ENCODE measurements at places on chromosomes 16 and 17.

- no peak for DNase-seq
These were observed 89.4 kb downstream of the CHD9NB start for GRCh38 chr16:52963212-52963854.

DNA sequence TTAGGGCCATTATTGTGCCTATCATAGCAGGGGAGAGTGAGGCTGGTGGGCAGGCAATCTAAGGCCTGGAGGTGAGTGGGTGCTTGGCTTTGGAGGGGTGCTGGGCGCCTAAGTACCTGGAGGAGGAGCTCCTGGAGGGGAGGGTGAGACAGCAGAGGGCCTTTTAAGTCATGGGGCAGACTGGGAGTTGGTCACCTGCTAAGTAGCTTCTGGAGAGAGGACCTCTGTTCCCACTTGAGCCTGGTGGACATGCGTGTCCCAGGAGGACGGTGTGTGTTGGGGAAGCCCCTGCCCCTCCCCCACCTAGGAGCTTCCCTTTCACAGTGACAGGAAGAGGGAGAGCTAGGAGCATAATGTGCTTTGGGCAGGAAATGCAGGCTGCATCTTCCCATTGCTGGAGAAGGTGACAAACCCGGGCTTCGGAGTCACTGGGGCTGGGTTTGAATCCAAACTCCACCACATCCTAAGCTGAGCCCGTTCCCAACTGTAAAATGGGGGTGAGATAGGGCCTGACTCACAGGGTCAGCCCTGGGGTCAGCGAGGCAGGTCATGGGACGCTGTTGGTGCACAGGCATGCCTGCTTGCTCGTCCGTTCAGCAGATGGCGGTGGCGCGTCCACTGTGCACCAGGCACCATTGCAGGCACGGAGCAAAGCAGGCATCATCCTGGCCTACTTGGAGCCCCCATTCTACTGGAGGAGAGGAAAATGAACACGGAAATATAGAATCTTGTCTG is 37.9 kb downstream of the CMIP start:
- no peak for DNase-seq

DNA sequence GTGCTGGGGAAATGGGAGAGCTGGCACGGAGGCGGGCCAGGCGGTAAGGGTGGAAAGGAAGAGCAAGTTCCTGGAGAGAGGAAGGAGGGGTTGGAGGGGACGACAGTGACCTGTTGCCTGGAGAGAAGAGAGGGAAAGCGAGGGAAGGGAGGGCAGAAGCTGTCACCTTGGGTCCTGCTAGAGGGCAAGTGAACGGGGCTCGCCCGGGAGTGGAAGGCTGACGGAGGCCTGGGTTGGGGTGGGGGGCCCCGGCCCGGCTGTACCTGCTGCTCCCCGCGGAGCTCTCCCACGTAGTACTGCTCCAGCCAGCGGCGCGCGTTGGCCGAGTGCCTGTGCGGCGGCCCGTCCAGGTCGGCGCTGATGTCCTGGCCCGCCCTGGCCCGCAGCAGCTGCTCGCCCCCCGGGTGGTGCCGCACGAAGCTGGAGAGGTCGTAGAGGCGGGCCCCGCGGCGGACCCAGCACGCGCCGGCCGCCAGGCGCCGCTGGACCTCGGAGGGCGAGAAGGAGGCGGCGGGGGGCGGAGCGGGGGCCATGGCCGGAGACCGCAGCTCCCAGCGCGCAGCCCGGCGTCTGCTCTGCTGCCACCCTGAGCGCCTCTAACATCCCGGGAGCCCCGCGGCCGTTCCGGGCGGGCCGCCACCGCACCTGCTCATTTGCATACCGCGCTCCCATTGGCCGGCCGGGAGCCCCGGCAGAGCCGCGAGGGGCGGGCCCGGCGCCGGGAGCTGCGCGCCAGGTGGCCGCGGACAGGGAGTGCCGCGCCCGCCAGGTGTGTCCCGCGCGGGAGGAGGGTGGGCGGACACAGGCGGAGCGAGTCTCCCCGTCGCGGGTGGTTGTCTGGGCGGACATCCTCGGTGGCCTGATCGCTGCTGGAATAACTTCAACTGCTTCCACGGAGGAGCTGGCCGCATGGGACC is at the start of gene FA2H:
FA2H (minus strand) TSS at position 598 of the 917 bp plus-strand sequence; CDS start at position 533, 65 bp downstream.
- DNase-seq = no peak

- no peak for DNase-seq
These were observed 24.3 kb upstream of the DNAI2 start for GRCh38 chr17:74249590-74250270.

GRCh38 chr16:85227084-85227945 is 115.0 kb upstream of the CIBAR2 start:
- no peak for DNase-seq

- no peak for DNase-seq
These were observed 3.9 kb upstream of the FSCN2 start for GRCh38 chr17:81524039-81524864.

DNA sequence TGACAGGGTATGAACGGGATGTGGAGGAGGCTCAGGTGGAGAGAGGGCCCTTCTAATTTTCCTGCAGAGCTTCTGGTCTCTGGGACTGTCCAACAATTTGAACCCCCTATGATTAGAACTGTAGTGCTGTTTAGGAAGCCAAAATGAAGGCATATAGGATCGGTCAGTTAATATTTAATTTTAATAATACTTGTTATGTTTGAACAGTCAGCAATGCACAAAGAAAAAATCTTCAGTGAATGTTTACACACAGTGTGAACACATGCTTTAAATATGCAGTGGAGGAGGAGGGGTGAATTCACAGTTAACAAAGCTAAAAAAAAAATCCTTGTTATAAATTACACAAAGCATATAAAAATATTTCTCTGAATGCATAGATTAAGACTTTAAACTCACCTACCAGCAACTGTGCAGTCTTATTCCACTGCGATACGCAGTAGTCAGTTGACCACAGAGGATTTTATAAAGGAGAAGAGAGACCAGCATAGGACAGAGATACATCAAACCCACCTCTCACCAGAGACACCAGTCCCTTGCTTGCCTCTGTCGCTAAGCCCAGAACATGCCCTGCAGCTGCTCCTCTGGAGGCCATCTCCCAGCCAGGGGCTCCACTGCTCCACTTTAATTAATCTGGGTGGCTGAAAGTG is 14.6 kb downstream of the ANKRD40 start:
- peak; percentile 33 for DNase-seq

Measured in HFFc6 (cell line).